ENCODE measurements at places on chromosomes 3 and 15.

- no peak for DNase-seq
Measured at GRCh38 chr15:45021348-45021747, 1.6 kb upstream of the SORD start.

GRCh38 chr15:57626713-57627440 is 35.2 kb downstream of the MYZAP start:
- no peak for DNase-seq

DNA sequence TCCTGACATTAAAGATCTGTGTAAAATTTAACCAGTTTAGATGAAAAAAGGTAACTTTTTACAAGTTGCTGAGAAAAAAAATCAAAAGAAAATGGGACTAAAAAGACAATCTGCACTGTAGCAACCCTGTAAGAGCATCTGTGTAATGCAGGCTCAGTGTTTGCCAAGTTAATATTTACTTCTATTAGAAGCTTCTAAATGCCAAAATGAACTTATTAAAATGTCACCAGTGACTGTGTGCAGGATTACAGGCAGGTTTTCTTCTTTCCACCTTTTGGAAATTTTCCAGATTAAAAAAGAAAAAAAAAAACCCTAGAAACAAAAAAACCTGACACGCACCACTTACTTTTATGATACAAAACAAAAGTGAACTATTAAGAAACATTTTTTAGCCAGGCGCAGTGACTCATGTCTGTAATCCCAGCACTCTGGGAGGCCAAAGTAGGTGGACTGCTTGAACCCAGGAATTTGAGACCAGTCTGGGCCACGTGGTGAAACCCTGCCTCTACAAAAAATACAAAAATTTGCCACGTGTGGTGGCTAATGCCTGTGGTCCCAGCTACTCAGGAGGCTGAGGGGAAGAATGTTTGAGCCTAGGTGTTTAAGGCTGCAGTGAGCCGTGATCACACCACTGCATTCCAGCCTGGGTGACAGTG is 87.2 kb downstream of the TJP1 start:
- DNase-seq: peak; percentile 32

DNA sequence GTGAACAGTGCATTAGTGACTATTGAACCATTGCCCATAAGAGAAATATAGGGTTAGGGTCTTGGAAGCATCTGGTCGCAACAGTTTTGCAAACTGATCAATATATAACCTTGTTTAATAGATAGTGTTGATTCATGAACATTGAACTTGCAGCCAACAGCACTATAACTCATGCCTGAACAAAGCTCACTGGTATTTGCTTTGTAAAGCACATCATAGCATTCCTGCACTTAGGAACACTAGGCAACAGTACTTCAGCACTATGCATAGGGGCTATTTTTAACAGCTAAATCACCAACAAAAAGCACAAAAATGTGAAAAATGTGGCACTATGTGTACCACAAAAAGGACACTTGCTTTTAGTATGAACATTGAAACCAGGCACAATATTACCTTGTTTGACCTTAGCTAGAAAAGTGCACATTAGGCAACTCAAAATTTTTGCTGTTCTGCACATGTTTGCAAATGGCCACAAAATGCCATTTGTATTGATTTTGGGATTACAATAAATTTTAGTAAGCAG is 68.0 kb downstream of the OXNAD1 start:
- no peak for DNase-seq

GRCh38 chr3:3907023-3907422 is 107.8 kb downstream of the LRRN1 start:
- no peak for DNase-seq

- DNase-seq: no peak
Measured at GRCh38 chr3:171736556-171736955, 73.7 kb downstream of the PLD1 start.

DNA sequence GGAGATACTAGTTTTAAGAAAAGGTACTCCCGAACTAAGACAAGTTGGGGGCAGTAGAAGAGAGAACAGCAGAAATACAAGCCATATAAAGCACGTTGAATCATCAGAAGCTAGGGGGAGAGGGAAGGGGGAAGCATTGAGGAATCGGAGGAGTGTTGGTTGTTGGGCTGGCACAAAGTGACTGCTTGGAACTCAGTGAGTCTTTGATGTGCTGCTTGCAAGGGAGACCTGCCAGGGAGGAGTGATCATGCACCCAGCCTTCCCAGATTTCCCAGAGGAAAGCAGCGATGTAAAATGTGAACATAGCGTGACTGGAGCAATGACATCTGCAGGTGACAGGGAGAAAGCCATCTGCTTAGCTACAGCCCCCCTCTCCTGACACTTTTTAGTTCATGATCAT is 192.4 kb upstream of the IL12A start:
- no peak for DNase-seq

GRCh38 chr3:127588806-127589577 is 1.5 kb downstream of the TPRA1 start:
- peak; percentile 43 for DNase-seq

- peak; percentile 77 for DNase-seq
Measured at GRCh38 chr15:64895285-64896065, 16.2 kb upstream of the ANKDD1A start.
